ENCODE measurements at places on chromosomes 12 and 14.

DNA sequence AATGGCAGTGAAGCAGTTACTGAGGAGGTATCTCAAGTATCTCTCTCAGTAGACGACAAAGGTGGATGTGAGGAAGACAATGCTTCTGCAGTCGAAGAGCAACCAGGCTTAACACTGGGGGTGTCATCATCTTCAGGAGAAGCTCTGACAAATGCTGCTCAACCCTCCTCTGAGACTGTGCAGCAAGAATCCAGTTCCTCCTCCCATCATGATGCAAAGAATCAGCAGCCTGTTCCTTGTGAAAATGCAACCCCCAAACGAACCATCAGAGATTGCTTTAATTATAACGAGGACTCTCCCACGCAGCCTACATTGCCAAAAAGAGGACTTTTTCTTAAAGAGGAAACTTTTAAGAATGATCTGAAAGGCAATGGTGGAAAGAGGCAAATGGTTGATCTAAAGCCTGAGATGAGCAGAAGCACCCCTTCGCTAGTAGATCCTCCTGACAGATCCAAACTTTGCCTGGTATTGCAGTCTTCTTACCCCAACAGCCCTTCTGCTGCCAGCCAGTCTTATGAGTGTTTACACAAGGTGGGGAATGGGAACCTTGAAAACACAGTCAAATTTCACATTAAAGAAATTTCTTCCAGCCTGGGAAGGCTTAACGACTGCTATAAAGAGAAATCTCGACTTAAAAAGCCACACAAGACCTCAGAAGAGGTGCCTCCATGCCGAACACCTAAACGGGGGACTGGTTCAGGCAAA lies 216.6 kb downstream of the AKAP6 start:
- no peak for DNase-seq

DNA sequence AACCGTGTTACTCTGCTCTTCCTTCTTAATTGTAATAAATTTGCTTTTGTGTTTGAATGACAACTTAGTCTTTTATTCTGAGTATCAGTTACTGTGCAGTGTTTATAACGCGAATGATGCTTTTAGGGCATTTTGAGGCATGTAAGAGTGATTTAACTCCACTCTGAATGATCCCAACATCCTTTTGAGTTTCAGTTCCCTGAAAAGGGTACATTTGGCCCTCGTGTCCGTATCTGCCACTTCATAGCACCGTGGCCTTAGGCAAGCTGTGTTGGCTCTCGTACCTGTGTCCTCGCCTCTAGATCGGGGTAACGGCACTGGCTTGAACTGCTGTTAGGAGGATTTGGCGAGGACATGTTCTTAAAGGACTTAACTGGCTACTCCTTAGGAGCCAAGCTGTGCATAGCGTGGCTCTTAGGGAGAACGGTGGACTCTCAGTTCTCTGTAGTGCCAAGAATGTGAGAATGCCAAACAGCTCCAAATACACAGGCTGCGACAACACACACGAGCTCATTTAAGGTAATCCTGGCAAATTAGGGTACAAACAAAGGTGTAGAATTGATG lies 92.0 kb downstream of the PPP2R5C start:
- no peak for DNase-seq

GRCh38 chr14:32085845-32086383 lies 8.8 kb downstream of the ARHGAP5 start:
- no peak for DNase-seq

DNA sequence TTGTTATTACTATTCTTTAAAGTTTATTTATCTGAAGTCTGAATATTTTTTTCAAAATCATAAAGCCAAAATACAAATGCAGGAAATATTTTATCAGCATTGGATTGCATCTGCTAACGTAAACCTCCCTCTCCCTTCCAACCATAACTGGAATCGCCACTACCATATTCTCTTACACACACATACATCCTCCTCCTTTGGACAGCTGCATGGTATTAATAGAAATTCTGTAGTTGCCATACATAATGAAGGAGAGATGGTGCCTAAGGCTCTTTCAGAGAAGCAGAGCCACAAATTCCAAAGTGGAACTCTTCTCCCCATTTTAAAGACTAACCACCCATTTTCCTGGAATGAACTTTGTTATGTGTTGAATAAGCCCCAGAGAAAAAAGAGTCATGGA lies 352.7 kb downstream of the MDGA2 start:
- peak; percentile 50 for DNase-seq

- DNase-seq, result no peak
These were observed 24.3 kb downstream of the ZFYVE21 start for GRCh38 chr14:103739793-103740501.

DNA sequence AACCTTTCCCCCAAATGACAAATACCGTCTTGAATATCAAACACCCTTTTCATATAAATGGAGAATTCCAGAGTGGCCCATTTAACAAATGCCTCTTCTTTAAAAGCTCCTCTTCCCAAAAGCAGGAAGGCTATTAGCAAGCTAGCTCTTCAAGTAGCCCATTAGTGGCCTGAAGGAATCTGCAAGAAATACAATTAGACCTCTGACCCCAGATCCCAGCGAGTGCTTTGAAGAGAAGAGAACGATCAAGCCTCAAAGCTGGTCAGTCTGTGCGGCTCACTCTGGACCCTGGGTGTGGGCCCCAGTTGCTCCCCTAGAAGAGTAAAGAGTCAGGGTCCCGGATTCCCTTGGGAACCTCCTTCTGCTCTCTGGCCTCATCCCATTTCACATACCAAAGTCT lies 325.6 kb downstream of the NUAK1 start:
- no peak for DNase-seq

DNA sequence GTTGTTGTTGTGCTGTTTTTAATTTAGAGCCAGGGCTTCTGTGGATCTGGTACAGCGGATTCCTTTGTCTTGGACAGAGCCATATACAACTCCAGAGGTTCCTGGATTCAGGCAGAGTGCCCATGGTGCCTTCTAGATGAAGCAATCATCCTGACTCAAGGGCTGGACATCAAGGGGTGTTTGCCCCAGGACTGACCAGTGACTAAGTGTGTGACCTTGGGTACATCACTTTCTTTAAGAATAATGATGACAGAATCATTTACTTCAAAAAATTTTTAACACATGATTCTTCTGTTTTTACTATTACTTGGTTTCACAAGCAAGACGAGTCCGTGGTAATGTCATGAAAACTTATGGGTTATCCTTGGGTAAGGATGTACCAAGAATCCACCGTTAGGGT lies 397.3 kb downstream of the ZFP36L1 start:
- peak; percentile 13 for DNase-seq

- no peak for DNase-seq
These were observed 353.0 kb downstream of the RAD51B start for GRCh38 chr14:68172627-68173026.

DNA sequence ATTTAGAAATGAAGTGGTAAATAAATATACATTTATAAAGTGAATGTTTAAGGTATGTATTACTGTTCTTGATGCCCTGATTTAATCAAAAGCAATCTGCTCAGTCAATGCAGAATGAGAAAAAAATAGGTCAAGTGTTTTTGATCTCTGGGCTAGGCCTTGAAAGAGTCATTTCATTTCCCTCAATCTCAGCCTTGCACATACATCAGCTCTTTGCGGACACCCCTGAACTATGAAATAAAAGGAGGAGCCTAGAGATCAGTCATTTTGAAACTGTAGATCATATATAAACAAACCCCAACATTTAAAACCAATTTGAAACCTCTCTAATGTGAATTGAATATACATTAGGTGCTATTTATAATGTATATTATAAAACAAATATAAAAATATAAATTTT lies 42.5 kb downstream of the ATG2B start:
- DNase-seq, result no peak

- DNase-seq, result peak; percentile 41
These were observed 722 bp downstream of the TMED8 start for GRCh38 chr14:77375973-77376770.

GRCh38 chr14:33910435-33910834 lies 40.4 kb downstream of the EGLN3 start:
- DNase-seq, result no peak

GRCh38 chr12:125882141-125882540 lies 816.9 kb downstream of the AACS start:
- peak; percentile 12 for DNase-seq

GRCh38 chr12:50923361-50924130 lies 28.8 kb upstream of the HIGD1C start:
- peak; percentile 7 for DNase-seq

DNA sequence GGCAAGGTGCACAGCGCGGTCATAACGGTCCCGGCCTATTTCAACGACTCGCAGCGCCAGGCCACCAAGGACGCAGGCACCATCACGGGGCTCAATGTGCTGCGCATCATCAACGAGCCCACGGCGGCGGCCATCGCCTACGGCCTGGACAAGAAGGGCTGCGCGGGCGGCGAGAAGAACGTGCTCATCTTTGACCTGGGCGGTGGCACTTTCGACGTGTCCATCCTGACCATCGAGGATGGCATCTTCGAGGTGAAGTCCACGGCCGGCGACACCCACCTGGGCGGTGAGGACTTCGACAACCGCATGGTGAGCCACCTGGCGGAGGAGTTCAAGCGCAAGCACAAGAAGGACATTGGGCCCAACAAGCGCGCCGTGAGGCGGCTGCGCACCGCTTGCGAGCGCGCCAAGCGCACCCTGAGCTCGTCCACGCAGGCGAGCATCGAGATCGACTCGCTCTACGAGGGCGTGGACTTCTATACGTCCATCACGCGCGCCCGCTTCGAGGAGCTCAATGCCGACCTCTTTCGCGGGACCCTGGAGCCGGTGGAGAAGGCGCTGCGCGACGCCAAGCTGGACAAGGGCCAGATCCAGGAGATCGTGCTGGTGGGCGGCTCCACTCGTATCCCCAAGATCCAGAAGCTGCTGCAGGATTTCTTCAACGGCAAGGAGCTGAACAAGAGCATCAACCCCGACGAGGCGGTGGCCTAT lies 875 bp downstream of the HSPA2 start:
- peak; percentile 67 for DNase-seq

- DNase-seq, result no peak
These were observed 7.4 kb downstream of the IFI27L1 start for GRCh38 chr14:94088516-94088915.

GRCh38 chr12:132495165-132495544 lies 5.2 kb downstream of the FBRSL1 start:
- DNase-seq, result no peak

- DNase-seq, result no peak
These were observed 16.7 kb upstream of the PRKCH start for GRCh38 chr14:61304688-61305087.

DNA sequence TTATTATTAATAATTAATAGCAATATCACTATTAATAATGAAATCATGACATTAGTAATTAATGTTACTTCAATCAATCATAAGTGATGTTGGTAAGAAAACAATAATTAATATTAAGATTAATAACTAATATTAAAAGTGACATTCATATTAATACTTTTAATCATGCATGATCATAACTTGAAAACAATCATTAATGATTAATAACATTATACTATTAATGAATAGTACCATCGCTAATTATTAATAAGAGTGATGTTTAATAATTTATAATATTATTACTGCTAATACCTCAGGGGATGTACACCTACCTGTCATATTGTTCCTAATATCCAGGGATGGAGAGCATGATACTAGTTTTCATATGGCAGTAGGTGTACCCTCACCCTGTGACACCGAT lies 10.0 kb upstream of the CLEC6A start:
- no peak for DNase-seq

- DNase-seq, result no peak
These were observed 8.1 kb downstream of the PNP start for GRCh38 chr14:20477211-20477876.

DNA sequence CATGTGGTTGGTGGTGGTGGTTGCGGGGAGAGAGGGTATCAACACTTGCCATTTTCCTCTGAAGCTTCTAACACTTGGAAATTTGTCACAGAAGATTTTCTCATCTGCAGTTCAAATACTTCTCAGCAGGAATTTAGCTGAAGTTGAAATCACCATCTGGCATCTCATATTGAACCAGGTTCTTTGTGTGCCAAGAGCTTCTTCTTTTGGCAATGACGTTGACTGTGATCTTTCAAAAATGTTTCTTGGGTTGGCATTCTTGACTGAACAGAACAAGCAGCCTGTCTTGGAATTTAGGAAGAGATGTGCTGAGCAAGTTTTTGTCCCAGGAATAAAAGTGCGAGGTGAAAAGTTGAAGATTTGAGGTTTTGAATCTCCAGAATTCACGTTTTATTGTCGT lies 8.7 kb upstream of the NIN start:
- DNase-seq, result no peak

DNA sequence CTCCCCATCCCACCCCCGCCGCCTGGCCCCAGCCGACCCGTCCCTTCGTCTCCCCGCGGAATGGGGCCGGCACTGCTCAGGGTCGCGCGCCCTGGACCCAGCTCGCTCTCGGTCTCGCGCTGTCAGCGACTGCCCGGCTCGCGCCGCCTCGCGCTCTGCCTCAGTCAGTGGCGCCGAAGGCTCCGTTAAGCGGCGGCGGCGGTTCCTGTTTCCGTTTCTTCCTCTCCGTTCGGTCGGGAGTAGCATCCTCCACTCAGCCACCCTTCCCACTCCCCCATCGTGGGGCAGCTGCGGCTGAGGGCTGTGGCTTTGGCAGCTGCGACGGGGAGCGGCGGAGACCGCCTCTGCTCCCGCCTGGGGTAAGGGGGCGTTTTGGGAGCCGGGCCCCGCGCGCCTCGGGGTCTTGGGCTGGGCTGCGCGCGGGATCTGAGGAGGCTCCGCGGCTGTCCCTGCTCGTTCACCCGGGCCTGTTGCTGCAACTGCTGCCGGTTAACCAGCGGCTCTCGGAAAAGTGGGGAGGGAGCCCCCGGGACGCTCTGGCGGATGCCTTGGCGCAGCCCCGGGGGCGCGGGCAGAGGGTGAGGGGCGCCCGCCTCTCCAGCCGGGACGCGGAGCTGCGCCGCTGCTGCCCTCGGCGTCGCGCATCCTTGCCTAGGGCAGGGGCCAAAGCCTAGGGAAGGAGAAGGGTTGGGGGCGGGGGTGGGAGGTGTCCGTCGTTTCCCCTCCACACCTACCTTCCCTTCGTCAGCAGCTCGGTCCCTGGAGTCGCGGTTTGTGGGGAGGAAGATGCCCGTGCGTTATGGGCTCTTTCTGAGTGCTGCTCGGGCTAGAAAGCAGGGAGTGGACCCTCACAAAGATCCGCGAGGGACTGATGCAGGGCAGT lies 567 bp downstream of the FUT8 start:
- peak; percentile 36 for DNase-seq

- peak; percentile 4 for DNase-seq
These were observed 37.5 kb downstream of the MAP3K9 start for GRCh38 chr14:70771781-70772212.

DNA sequence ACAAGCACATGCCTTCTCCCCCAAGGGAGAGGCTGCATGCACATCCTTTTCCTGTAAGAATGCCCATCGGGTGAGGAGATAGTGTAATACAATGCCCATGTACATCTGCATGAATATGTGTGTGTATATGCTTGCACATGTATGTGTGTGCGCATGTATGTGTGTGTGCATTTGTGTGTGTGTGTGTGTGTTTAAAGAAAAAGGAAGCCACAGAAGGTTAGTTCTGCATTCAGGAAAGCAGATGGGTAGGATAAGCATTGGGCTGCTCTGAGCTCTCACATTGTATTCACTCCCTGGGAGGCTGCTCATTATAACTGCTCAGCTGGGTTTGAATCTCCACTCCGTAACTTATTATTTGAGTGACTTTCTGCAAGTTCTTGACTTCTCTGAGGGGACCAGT lies 74.3 kb downstream of the GALNT8 start:
- DNase-seq, result no peak

- no peak for DNase-seq
These were observed 66.8 kb downstream of the HSD17B6 start for GRCh38 chr12:56829908-56830307.
